ENCODE measurements at places on chromosomes 13 and 19.

- DNase-seq = no peak
These were observed 61.2 kb upstream of the ARGLU1 start for GRCh38 chr13:106628936-106629659.

- DNase-seq = peak; percentile 43
These were observed 5.2 kb downstream of the EFNB2 start for GRCh38 chr13:106530171-106530851.

DNA sequence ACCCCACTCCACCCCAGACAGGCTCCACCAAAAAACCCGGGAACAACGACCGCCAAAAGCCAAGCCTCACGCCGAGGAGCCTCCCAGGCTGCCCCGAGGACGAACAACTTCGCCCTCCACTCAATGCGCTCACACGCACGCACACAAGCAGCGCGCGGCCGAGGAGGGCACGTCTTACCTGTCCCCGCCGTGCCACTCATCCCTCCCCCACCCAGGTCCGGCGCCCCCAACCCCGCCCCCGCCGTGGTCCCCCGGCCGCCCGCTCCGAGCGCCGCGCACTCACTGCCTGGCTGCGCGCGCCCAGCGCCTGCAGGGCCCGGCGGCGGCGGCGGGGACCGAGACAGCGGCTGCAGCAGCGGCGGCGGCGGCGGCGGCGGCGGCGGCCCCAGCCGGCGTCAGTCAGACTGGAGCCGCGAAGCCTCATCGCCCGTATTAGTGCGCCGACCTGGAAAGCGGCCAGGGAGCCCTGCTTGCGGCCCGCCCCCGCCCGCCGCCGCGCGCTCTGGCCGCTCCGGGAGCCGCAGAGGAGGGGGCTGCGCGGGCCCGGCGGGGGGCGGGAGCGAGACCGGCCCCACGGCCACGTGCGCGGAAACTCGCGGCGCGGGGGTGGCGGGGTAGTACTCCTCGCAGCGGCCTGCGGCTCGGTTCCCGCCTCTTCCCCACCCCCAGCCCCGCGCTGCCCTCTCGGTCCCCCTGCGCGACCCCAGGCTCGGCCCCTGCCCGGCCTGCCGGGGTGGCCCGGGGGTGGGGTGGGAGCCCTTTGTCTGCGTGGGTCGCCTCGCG is at the start of gene SMAD9:
TSS of gene SMAD9 (minus strand) at position 406 of the 783 bp plus-strand sequence. CDS start 40,549 bp downstream, outside the sequence.
- DNase-seq = peak; percentile 33

DNA sequence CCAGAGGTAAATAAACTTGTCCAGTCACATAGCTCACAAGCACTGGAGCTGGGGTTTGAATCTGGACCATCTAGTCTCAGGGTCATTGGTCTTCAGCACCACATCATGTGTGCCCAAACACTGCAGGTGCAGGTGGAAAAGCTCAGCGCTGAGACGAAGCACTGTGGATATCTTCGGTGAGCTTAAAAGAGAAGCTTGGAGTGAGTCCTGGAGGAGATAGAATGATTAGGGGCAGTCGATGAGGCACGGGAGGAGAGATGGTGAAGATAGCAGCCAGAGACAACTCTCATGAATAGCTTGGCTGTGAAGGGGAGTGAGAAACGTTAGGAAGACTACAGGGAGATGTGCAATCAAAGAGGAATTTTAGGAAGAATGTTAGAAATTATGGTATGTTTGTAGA is 389.3 kb downstream of the FGF9 start:
- no peak for DNase-seq

DNA sequence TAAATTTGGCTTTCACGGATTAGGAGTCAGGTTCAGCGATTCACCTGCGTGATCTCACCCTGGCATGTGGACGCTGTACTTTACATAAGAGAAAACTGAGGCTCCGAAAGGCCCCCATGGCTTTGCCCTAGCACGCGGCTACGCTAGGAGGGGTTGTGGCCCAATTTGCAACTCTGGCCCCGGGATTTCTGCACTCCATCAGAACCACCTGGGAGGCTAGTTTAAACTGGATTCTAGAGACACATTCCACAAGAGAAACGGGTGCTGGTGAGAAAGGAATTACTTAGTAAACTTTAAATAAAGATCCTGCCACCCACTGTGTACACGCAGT is 6.2 kb downstream of the BCL3 start:
- no peak for DNase-seq

DNA sequence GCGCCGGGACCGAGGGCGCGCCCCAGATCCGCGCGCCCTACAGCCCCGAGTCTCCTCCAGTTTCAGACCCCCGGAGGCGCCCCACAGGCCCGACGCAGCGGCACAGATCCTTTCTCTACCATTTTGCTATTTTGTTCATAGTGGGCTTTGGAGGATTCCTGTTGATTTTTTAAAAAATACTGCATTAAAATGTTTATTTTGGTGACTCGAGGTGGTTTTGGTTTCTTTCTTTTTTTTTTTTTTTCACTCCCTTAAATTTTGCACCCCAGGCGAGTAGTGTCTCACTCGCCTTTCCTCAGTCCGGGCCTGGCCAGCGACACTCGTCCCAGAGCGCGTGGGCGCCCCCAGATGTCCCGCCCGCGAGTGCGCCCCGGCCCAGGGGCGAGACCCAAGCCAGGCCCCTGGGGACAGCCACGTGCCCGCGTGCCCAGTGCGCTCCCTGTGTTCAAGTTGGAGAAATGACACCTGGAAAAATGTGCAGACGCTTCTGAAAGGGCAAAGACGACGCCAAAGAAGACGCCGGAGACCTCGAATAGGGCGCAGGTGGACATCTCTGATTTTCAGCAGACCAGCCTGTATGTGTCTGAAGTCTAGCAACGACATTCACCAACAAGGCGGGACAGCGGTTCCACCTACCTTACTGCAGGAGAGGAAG is 471 bp upstream of the INSR start:
- peak; percentile 50 for DNase-seq

DNA sequence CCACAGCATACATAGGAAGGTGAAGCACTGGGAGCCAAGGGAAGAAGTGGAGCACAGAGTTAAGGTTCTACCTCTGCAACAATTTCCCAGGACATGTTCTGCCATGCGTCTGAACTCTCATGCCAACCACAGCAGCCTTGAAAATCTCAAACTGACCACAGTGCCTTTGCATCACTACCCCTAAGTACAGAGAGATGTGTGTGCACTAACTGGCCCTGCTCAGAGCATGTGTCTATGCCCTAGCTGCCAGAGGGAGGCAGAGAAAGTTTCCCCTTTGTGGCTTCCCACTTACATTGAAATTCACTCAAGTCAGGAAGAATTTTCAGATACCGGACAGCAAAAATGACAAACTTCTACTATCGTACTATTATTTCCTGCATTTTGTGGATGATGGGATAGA is 26.8 kb upstream of the WDFY2 start:
- no peak for DNase-seq

DNA sequence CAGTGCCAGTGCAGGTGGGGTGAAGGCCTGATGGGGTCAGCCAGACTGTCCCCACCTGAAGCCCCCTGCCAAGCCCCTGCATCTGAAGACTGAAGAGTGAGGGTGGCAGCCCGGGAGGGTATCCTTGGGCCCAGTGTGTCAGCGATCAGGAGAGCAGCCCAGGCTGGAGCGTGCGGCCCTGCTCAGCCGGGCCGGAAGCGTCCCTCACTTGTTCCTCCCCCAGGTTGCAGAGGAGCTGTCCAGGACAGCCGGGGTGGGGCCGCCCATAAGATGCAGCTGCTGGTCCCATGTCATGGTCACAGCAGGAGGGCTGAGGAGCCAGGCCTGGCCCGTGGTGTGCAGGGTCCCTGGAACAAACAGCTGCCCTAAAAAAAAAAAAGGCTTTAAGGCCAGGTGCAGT is 55.4 kb downstream of the KDM4B start:
- no peak for DNase-seq

DNA sequence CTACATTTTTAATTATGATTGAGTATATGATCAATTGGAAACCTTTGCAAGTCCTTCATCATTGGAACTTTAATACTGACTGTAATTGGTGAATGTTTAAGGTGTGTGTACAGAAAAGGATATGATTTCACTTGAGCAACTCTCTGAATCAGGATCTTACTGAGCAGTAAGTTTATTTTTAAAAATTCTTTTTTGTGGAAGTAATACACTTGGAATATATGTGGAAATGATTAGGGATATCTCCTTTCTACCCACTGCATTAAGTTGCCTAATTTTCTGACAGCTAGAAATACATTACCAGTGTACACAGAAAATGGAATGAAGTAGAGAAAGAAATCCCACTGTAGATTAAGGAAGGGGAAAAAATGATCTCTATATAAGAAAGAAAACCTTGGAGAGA is 865.8 kb downstream of the PCDH9 start:
- no peak for DNase-seq

DNA sequence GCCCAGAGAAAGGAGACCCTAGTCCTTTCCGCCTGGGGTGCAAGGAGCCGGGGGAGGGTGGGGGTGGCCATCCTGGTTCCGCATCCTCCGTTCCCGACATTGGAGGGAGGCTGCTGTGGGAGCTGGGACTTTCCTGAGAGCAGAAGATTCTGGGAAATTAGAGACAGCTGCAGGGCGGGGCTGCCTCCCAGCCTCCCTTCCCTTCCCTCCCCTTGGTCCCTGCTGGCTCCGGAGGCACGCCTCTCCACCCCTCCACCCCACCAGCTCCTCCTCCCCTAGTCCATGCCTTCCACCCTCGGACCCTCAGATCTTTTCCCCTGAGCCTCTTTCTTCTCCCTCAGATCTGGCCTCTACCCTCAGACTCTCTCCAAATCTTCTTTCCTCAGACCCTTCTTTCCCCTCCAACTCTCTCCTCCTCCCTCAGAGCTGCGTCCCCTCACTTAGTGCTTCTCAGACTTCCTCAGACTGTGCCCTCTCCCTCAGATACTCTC is 3.1 kb upstream of the BCL3 start:
- peak; percentile 55 for DNase-seq

DNA sequence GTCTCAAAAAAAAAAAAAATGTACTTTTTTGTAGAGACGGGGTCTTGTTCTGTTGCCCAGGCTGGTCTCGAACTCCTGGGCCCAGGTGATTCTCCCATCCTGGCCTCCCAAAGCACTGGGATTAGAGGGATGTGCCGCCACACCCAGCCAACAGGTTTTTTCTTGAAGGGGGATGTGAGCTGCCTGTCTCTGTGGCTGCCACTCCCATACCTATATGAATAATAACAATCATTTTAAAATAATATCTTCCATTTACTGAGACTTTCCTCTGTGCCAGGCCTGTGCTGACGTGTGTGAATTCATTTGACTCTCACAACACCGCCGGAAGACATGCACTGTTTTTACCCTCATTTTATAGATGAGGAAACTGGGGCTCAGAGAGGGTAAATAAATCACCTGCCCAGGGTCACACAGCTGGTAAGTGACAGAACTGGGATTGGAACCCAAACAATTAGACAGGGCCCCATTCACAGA is 7.2 kb upstream of the BCL3 start:
- peak; percentile 48 for DNase-seq

- no peak for DNase-seq
These were observed 47.4 kb downstream of the MTUS2 start for GRCh38 chr13:28867564-28867963.

DNA sequence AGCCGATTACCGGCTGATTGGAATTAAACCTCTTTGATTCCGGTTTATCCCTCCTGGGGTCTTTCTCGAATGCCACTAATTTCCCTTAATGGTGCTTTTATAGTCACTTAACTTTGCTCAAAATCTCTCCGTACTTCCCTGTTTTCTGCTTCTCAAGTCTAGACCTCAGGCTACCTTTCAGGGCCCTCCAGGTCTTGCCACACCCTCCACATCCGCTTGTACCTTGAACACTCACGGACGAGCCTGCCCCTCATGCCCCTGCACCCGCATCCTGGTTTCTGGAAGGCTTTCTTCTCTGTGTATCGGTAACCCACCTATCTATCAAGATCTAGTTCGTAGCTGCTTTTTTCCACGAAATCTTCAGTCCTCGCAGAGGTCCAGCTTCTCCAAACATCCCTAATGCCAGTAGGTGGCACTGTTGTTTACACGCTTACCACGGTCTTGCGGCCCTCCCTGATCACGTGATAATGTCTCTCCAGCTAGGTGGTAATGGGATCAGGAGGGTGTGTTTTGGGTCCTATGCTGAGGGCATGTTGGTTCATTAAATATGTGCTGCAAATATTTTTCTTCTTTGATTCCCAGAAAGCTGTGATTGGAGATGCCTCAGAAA is 13.8 kb downstream of the ATP12A start:
- DNase-seq = peak; percentile 59

GRCh38 chr19:2983351-2984214 is 6.2 kb downstream of the TLE6 start:
- peak; percentile 73 for DNase-seq

DNA sequence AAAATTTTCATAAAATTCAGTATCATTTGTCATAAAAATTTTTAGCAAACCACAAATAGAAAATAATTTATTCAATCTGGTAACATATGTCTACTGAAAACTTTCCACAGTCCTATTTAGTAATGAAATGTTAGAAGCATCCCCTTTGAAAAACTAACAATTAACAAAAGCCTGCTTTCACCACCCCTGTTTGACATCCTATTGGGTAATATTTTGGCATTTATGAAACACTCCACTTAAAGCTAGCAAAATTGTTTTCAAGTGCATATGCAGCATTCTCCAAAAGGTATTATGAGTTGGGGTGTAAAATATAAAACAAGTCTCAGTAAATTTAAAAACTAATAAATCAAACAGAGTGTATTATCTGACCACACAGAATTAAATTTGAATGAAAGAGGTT is 189.4 kb downstream of the NBEA start:
- no peak for DNase-seq

DNA sequence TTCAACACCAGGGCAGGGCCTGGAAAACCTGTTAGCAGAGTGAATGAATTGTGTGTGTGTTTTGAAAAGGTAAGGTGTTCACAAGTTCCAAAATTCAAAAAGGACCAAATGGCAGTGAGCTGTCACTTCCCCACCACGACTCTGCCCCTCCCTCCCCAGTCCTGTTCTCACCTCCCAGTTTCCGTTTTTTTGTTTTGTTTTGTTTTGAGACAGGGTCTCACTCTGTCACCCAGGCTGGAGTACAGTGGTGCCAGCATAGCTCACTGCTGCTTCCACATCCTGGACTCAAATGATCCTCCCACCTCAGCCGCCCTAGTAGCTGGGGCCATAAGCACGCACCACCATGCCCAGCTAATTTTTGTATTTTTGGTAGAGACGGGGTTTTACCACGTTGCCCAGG is 20.3 kb upstream of the BCL3 start:
- DNase-seq = no peak
